8988T (cell line): ENCODE measurements at places on chromosomes 2 and 18.
A peak's percentile ranks its signal among the peaks of the same experiment; 100 is the strongest.

DNA sequence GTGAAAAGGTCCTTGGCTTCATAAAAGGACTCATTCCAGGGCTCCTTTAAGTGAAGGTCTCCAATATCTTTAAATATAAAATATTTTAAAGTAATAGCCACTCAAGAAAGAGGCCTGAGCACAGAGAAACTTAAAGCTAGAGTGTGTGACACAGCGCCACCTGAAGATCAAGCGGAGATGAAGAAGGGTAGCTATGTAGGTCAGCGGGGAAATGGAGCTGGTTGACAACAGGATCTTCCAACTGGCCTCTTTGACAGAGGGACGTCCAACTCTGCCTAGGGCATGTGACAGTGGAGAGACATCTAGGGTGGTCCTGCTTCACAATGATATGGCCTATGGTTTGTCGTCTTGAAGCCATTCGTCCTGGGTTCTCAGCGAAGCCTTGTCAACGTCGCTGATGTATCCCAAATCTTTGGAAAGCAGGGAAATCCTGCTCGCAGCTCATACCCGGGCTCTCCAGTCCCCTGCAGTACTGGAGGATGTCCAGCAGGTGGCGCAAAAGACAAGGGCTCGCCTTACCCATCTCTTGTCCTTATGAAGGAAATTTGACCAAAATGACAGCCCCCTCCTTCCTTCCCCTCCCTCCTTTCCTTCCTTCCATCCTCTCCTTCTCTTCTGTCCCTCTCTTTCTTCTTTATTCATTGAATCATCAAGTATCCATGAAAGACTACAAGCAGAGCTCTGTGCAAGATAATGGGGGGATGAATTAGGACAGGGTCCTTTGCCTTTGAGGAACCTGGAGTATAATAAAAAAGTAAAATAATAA is 59.6 kb downstream of the LONRF2 start:
- peak; percentile 37 for DNase-seq

- DNase-seq: no peak
These were observed 232.3 kb downstream of the OSR1 start for GRCh38 chr2:19125901-19126680.

DNA sequence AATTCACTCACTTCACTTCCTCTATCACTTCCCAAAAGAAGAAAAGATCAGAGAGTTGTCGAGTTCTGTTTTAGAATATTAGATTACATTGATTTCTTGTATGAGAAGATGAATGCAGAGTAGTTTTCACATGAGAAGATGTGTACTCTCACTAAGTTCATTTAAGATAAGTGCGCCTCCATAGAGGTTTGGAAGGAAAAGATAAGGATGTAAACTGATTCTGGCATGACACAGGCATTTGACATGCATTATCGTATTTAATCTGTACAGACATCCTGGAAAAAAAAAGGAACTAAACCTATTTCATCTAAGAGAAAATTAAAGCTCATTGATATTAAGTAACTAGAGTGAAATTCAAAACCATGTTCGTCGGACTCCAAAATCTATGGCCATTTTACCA is 152.2 kb upstream of the CRIM1 start:
- no peak for DNase-seq

DNA sequence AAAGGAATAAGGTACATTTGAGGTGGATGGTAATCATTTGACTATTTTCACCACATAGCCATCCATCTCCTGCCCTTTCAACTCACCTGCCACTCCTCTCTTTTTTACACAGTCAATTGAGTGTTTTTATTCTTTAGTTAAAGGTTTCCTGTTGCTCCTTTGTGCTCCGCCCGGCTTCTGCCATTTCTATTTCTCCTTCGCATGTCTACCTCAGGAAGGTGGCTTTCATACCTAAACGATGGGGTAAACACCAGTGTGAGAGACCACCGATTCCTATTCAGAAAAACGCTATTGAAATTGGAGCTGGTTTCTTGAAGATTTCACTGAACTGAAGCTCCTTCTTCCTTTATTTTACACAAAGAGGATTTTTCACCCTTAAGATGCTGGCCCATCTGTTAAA is 1628.0 kb upstream of the PIK3C3 start:
- DNase-seq: no peak

GRCh38 chr2:28496781-28497180 is 921 bp downstream of the PLB1 start:
- no peak for DNase-seq

GRCh38 chr2:73685764-73686438 is 43.7 kb upstream of the NAT8 start:
- DNase-seq: no peak

DNA sequence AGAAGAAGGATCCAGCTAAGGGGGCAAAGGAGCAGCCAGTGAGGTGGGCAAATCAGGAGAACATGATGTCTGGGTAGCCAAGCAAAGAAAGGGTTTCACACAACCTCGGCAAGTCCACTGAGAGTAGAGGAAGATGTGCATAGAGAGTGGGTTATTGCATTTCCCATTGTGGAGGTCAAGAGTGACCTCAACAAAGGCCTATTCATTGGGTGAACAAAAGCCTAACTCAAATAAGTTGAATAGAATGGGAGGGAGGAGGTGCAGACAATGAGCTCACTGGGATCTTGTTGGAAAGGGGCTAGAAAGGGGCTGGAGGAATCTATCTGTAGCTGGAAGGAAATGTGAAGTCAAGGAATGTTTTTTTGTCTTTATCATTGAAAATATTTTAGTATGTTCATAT is 14.0 kb upstream of the PDCL3 start:
- no peak for DNase-seq

DNA sequence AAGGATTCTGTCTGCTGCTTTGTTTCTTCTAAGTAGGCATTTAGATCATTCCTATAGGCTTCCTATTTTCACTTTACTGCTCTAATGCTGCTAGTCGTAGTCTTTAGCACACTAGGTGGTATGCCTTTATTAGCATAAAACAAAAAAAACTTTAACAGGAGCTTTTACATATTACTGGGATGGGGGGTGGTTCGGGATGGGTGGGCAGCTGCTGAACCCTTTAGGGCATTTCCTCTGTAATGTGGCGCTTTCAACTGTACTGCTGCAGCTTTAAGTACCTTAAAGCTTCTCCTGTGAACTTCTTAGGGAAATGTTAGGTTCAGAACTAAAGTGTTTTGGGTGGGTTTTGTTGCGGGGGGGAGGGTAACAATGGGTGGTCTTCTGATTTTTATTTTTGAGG is 41.3 kb downstream of the ACTR2 start:
- DNase-seq: no peak

GRCh38 chr2:20615466-20616241 is 35.2 kb downstream of the HS1BP3 start:
- DNase-seq: no peak

- DNase-seq: no peak
These were observed 89.0 kb downstream of the GALNT14 start for GRCh38 chr2:31049264-31049663.

DNA sequence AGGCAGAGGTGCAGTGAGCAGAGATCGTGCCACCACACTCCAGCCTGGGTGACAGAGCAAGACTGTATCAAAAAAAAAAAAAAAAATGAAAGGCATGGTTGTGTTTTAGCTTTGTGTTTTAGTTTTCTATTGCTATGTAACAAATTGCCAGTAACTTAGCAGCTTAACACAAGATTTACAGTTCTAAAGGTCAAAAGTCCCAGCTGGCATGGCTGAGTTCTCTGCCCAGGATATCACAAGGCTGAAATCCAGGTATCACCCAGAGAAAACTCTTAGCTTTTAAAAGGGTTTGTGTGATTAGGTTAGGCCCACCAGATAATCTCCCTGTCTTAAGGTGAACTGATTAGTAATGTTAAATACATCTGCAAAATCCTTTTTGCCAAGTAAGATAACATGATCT is 107.7 kb upstream of the YPEL5 start:
- DNase-seq: no peak

DNA sequence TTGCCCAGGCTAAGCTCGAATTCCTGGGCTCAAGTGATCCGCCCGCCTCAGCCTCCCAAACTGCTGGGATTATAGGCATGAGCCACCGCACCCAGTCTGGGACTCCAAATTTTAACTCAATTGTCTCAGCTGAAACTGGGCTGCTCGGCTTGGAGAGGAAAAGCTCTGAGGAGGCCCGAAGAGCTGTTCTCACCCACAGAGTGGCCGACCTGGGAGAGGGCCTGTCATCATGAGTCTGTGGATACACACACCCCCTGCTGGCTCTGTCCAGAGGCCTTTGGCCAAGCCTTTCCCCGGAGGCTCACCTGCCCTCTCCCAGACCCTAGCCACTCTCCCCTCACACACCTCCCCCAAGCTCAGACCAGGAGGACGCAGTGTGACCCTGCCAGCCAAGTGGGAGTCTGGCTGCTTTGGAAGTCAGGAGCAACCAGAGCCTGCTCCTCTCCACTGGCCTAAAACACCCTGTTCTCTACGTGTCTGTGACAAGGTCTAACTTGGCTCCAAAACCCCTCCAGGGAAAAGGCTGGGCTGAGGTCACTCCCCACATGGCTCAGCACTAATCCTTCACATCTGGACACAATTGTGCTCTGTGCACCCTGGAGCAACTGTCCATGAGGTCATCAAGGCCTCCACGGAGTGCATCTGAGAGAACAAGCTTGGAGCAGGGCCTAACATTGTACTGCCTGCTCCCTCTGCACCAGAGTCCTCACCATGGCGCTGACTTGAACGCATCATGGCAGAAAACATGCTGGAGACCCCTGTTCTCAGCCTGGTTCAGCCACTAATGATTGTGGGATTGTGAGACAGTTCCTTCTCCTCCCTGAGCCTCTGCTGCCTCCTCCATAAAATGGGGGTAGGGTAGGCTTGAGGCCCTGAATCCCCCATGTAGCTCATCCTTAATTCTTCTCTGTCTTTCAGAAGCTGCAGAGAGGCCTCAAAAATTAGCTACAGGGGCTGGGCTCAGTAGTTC is 49.9 kb upstream of the RAB6C start:
- DNase-seq: no peak

DNA sequence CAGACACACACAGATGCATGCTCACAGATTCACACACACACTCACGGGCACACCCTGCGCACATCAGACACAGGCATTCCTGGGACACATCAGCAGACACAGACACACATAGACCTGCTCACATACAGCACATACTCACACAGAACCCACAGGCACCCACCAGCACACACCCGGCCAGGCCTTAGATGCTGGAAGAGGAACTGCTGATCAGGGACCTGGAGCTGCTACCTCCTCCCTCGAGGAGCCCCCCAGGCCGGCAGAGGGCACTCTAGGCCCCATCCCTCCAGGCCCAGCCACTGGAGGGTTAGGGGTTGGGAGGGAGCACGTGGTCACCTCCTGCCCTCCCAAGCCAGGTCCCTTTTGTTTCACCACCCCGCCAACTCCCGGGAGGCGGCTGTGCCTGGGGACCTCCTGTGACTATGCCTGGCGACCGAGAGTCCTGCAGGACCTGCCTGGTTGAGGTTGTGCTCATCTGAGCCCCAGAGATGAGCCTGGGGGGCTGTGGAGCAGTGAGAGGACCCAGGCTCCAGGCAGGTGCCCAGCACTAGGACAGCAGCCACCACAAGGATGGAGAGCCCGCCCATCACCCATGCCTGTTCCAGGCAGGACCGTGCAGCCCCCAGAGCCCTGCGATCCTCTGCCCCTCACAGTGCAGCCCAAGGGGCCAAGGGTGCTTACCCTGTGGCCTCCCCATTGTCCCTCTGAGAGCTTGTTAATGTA is 21.0 kb upstream of the PTMA start:
- DNase-seq: peak; percentile 91

DNA sequence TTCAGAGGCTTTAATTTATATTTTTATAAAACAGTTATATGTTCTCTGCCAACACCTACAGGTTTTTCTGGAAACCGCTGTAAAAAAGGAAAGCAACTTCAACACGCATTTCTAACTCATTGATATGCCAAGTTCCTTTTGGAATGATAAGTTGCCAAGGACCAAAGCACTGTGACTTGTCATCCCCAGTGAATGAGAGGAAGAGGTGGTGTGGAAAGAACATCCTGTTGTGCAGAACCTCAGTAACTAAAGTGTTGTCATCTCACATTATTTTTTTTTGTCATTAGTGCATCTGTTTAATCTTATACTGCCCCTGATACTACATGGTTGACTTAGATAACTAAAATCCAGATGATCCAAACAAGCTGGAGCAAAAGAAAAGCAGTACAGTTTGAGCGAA is 96.0 kb upstream of the NEUROD1 start:
- DNase-seq: no peak

GRCh38 chr2:57536535-57537231 is 509.9 kb upstream of the VRK2 start:
- DNase-seq: no peak

DNA sequence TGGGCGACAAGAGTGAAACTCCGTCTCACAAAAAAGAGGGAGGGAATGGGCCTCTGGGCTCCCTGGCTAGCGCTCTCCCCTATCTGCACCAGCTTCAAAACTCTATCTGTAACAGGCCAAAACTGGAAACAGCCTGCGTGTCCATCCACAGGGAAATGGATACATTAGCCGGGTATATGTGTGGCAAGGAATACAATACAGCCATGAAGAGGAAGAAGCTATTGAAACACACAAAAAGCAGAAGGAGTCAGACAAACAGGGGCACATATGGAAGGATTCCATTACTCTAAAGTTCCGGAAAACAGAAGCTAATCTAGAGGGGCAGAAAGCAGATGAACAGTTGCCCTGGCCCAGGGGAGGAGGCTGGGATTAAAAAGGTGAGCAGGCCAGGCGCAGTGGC is 24.6 kb upstream of the SLC35F6 start:
- DNase-seq: no peak

DNA sequence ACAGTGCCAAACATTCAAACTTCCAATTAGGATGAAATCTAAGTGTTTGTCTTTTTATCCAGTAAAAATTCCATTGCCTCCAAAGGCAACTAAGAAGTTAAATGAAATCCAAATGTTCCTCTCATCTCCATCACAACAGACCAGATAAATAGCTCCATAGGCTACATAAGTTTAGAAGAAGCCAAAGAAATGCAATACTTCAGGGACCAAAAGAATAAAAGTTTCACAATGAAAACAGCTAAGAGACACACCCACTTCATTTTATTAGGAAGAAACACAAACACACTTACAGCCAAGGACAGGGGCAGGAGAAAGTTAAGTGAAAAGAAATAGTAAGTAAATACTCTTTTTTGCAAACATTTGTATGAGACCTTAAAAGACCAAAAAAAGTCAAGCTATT is 88.5 kb upstream of the CCDC150 start:
- no peak for DNase-seq

- DNase-seq: no peak
These were observed 156.5 kb downstream of the SP3 start for GRCh38 chr2:173808718-173809117.

- no peak for DNase-seq
These were observed 52.3 kb upstream of the ITGB6 start for GRCh38 chr2:160252278-160252887.

DNA sequence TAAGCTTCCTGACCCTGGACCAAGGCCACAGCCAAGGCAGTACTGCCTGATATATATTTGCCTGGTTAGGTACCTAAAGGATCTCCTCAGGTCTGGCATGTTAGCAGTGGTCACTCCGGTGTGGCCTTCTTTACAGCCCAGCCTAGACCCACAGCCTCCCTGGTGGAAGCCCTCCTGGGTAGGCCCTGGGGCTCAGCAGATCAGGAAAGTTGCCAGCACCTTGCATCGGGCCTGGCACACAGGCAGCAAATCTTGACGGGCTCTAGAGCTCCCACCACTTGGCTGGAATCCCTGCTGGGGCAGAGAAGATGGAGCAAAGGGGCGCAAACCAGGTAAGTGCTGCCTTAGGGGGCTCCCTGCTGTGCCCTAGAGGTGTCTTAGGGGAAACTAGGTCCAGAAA is 40.9 kb upstream of the ATP6V1B1 start:
- DNase-seq: no peak
